ENCODE measurements at places on chromosomes 16 and 17. TPM values are rescaled to one million over a fixed set of nuclear protein-coding genes. Genes with fewer than 3 reads are reported as not detected.

DNA sequence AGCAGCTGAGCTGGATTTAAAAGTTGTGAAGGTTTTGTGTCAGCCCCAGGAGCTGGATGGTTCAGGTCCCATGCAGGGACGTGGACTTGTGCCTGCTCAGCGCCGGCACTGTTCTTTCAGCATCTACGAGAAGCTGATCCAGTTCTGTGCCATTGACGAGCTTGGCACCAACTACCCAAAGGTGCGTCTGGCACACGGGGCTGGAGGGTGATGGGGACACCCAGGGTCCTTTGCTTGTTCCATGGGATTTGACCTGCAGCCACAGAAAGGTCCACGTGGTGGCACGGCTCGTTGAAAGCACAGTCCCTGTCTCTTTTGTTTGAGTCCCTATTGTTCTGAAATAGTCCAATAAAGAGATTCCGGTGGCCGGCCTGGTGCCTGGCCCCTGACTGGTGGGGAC, 18.1 kb upstream of the ITGB4 start:
- H3K4me3 ChIP-seq: no peak overlapping the region
- DNase-seq: peak; percentile 55
- H3K27me3 ChIP-seq: no peaks in the 10 kb centered on the region
- no peak overlapping the region for H3K27ac ChIP-seq

DNA sequence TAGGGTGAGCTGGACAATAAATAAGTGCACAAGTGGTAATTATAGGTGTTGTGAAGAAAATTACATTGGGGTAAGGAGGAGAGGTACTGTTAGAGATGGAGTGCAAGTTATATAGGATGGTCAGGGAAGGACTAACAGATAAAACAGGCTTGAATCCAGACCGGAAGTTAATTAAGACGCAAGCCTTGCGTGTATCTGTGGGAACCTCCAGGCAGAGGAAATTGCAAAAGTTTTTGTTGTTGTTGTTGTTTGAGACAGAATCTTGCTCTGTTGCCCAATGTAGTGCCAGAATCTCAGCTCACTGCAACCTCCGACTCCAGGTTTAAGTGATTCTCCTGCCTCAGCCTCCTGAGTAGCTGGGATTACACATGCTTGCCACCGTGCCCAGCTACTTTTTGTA, 2.4 kb upstream of the ZNF18 start:
- DNase-seq: no peak
- peaks cover 13% of the 10 kb centered on the region for H3K4me1 ChIP-seq
- H3K36me3 ChIP-seq: no peaks in the 10 kb centered on the region
- no peak overlapping the region for H3K4me3 ChIP-seq
- no peaks in the 10 kb centered on the region for H3K27me3 ChIP-seq

DNA sequence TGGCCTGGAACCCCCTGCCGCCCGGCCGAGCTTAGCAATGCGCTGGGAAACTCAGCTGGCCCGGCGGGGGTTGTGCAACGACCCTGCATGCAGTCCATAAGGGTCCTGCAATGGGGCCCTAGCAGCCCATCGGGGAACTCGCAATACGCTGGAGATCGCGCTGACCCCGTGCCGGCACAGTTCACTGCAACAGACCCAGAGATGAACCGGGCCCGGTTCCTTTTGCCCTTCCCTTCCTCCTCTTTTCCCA, 375 bp downstream of the SLC25A11 start:
- peak overlapping the region; percentile 68 for H3K4me3 ChIP-seq
- DNase-seq: no peak
- no peaks in the 10 kb centered on the region for H3K27me3 ChIP-seq

The TTLL6 gene
- not detected for total RNA-seq

The FOXC2 gene
- not detected for total RNA-seq

DNA sequence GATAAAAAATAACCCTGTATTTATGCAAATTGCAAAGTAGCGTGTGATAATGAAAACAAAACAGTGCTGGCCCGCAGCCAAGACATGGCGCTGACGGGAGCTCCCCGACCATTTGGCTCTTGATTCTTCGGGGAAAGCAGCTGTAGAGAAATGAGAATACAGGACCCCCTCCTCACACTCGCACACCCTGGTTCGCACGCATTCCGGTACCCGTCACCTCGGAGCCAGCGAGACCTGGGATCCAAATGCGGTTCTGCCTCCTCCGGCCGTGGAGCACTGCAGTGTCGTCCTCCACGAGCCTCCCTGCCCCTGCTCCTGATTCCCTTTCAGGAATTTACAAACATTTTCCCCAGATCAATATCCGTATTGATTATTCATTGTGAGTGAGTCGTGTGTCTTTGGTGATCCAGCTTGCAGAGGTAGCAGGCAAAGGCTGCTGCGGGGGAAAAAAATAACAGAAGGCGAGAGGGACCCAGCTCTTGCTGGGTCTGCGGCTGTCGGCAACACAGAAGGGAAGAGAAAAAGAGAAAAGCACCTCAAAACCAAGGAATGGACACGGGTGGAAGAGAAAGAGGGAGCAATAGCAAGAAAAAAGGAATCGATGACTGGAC, 184.1 kb upstream of the ZFHX3 start:
- no peaks in the 10 kb centered on the region for H3K4me1 ChIP-seq
- H3K4me3 ChIP-seq: no peak overlapping the region
- no peak for DNase-seq
- peaks cover 4% of the 10 kb centered on the region for H3K27me3 ChIP-seq
- H3K36me3 ChIP-seq: no peaks in the 10 kb centered on the region

The EIF4A3 gene
- 68.3 TPM for total RNA-seq

- H3K4me3 ChIP-seq: no peak overlapping the region
- DNase-seq: no peak
- no peaks in the 10 kb centered on the region for H3K27me3 ChIP-seq
- peaks cover 16% of the 10 kb centered on the region for H3K36me3 ChIP-seq
Observed at GRCh38 chr17:72646176-72646575, 446.3 kb downstream of the SLC39A11 start.

DNA sequence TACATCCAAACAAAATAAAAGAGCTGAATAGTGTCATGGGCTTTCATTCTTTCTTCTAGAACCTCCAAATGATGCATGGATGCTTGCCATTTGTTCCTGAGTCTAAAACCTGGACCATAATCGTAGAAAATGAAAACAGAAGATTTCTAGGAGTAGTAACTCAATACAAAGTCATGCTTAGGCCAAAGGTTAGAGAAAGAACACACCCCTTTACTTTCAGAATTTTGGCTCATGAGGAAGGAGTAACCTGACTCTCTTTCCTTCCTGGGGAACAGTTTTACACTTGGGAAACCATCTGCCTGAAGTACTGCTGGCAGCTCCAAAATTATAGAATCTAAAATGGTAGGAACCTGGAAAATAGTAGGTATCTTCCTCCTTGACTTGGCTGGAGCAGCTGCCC, 137.2 kb downstream of the SNX11 start:
- H3K4me3 ChIP-seq: no peak overlapping the region
- no peaks in the 10 kb centered on the region for H3K36me3 ChIP-seq
- H3K27me3 ChIP-seq: peaks cover 12% of the 10 kb centered on the region
- no peak for DNase-seq
